ENCODE measurements at places on chromosomes 4 and X.
A peak's percentile ranks its signal among the peaks of the same experiment; 100 is the strongest.

DNA sequence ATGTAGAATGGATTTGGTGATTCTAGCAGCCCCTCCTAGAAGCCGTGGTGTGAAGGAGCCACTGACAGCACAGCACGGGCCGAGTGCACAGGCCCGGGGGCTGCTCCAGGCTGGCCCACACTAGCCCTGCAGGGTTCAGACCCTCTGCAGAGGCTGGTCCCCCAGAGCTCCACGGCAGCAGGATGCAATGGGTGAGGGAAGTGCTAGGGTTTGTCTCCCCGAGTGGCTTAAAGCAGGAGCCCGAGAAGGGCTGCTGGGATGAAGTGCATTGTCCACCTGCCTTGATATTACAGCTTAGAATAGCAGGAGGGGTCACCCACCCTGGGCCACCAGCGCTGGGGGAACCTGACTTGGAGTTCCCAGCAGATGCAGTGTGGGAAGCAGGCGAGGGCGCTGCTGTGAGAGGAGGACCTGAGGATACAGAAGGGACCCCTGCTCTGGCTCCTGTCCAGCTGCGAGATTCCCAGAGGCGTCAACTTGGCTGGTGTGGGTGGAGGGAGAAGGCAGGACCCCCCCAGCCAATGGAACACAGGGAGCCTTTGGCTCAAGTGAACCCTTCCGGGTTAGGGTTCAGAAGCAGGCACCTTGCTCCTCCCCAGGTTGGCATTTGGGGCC lies 30.0 kb downstream of the WDR1 start:
- DNase-seq, result no peak

- no peak for DNase-seq
Measured at GRCh38 chrX:42778096-42778495, at the start of gene PPP1R2C. TSS of gene PPP1R2C (minus strand) at chrX:42778163. CDS start at chrX:42778079, 84 bp downstream.

DNA sequence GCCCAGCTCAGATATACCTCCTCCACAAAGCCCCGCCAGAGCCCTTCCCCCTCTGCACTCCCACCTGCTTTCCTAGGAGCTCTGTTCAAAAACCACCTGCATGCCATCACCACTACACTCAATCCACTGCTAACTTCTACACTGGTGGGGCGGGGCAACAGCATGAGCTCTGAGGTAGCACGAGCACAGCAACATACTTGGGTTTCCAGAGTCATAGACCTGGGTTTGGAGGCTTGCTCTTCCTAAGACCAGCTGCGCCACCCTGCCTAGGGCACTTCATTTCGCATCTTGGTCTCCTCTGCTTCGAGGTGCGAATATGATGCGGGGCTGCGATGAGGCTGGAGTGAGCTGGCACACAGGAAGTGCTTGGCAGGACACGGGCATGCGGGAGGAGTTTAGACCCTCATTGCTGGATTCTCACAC lies 3.6 kb downstream of the SASH3 start:
- DNase-seq, result no peak

GRCh38 chr4:165604181-165604580 lies 225.4 kb downstream of the CPE start:
- no peak for DNase-seq

- no peak for DNase-seq
Measured at GRCh38 chrX:70613295-70613694, 168.7 kb downstream of the DLG3 start.

DNA sequence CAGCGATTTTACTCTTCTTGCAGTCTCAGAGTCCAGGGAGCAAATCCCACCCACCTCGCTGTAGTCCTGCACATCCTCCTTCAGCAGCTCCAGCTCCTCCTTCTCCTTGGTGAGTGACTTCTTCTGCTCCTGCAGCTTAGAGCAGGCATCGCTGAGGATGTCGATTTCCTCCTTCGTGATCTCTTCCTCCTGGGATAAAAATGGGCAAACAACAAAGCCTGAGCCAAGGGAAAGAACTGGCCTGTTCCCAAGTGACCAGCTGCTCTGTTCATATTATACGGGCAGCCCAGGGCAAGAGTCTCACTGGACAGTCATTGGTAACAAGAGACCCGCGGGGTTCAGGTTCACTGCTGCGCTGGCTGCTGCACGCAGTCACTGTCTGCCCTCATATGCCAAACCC lies 26.2 kb downstream of the FGFR3 start:
- no peak for DNase-seq

DNA sequence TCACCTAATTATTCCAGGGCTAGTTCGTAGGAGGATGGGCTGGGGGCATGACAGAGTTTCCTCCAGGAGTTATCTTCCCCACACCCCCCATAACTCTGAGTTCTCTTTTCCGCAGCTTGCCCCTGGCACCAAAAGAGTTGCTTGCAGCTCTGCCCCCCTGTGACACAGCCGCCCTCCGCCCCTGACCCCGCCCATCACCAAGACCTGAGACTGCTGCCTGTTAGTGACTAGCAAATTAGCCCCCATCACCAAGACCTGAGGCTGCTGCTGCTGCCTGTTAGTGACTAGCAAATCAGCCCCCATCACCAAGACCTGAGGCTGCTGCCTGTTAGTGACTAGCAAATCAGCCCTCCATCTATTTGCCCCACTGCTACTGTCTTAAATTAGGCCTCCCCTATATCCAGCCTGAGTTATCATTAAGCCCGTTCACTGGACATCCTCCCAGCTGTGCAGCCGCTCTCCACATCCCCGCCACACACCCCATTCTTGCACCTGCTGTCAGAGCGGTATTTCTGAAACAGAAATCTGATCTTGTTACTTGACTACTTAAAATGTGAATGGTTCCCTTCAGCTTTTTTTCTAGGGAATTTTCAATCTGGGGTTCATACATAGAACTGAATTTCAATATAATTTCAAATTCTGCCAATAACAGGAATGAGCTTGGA lies 1.5 kb upstream of the PAPSS1 start:
- DNase-seq, result peak; percentile 26

GRCh38 chrX:39599339-39599738 lies 498.4 kb downstream of the BCOR start:
- no peak for DNase-seq

GRCh38 chrX:36961590-36961989 lies 46.6 kb upstream of the FAM47C start:
- no peak for DNase-seq

DNA sequence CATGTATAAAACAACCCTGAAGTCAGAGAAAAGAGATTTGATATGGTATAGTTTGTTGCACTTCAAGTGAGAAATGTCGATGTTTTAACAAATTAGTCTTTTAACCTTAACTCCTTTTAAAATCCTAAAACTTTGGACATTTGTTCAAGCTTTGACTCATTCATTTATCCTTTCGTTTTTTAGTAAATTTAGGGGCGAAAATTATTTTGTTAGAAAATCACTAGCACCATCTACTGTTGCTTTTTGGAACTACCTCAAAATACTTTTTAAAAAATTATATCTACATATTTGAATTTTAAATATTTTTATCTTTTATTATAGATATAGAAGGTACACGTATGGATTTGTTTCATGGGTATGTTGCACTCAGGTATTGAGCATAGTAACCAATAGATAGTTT lies 165.1 kb upstream of the POF1B start:
- no peak for DNase-seq

DNA sequence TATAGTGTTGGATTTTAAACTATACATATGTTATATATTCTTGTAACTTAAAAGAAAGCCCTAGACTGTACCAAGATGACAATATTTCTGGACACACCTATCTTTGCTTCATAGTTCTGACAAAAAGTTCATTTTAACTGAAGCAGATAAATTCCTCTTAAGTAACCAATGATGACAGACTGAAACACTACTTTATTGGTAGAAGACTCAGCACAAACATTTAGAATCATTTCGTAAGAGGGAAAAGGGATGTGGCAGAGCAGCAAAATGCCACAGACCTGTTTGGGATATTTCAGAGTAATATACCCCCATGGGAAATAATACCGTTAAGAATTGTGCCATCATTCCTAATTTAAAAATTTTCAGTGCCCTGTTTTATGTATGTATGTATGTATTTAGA lies 56.2 kb downstream of the APOO start:
- DNase-seq, result no peak

DNA sequence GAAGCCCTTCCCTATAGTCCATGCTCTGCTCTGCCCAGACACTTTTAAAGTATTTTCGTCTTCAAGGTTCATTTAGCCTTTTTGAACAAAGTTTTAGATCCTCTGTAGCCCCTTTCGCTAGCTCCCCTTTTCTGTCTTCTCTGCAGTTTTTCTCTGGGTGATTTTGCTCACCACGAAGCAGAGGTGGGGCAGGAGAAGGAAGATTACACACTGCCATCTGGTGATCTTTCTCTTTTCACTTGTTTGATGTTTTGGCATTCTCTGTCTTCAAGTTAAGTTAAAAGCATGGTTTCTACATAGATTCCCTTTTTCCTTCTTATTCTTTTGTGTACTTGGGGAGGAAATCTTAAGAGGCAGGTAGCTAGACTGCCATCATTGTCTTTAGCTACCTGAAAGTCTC lies 43.9 kb downstream of the CC2D2A start:
- no peak for DNase-seq

DNA sequence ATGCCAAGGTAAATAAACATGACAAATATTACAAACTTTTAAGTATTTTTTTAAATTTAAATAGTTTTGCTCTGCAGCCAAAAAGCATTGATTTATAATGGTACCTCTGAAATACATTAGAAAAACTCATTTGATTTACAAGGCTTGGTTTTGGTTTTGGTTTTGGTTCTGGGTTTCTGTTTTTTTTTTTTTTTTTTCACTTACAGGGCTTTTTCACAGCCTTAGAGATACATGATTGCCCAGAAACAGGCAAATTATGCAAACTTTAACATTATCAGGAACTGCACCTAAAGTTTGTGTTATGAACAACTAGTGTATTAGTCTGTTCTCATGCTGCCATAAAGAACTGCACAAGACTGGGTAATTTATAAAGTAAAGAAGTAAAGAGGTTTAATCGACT lies 196.4 kb upstream of the DDX53 start:
- DNase-seq, result no peak

GRCh38 chrX:10981506-10981905 lies 129.6 kb upstream of the HCCS start:
- no peak for DNase-seq

- no peak for DNase-seq
Measured at GRCh38 chr4:67446811-67447210, 98.5 kb downstream of the CENPC start.

DNA sequence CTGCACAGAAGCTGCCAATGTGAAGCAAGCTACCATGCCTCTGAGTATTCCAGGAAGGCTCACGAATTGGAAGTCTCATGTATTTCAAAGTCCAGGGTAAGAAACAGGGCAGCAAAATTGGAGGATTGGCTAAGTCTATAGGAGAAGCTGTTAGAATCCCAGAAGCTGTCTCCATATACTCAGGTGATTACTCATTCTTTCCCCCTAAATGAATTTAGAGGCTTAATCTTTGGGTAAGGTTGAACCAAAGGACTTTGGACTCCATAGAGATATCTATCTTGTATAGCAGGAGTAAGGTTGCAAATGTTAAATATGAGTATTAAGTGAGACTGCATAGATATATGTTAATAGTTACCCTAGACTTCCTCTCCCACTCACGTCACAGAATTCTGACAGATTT lies 36.3 kb downstream of the STBD1 start:
- no peak for DNase-seq

- DNase-seq, result peak; percentile 95
Measured at GRCh38 chr4:1579901-1580691, 104.0 kb downstream of the FAM53A start.

DNA sequence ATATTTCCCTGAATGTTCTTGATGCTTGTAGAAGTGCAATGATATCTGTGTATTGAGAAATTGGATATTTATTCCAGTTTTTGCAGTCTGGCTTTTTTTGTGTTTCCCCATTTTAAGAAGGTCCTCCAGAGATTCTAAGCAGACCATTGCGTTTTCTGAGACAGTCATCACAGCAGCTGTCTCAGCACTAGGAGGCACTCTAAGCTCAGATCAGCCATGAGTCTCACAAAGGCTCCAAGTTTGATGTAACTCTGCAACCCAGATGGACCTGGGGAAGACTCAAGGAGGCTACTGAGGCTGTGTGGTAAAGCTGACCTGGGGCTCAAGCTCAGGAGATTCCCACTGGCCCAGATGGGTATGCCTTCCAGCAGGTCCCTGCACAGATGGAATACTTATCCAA lies 89.3 kb upstream of the CYLC1 start:
- DNase-seq, result no peak

All from stimulated activated CD4-positive, alpha-beta T cell treated with anti-CD3 and anti-CD28 coated beads, Interleukin-4, amount 100 ng/mL, for 48 hours (primary cell).